ENCODE measurements at places on chromosomes 6 and 20.

DNA sequence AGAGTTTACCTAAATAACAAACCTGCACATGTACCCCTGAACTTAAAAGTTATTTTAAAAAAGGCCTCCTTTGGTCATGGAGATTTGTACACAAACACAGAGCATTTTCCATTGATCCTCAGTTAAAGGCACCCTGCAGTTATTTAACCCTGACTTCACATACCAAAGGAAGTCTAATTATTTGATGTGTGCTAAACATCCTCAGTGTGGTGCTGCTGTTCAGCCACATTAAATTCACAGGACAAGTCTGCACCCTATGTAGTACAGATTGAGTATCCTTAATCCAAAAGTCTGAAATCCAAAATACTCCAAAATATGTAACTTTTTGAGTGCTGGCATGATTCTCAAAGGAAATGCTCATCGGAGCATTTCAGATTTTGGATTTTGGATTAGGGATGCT is 21.4 kb downstream of the KCNQ5 start:
- DNase-seq = no peak

DNA sequence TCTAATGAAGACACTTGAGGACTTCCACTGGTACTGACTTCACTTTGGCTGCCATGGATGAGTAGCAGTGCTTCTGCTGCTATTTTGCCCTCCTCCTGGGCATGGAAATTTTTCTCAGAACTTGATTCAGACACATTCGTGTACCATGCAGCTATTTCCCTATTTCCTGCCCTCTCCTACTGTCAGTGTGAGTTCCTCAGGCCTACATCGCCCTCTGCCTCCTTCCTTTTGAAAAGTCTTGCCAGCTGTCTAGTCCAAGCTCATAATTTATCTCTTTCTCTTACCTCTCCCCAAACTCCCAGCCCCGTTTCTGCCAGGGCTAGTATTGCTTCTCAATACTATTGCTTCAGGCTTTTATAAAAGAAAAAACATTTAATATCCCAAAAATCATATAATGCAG is 470.2 kb downstream of the ADGRB3 start:
- no peak for DNase-seq

GRCh38 chr20:49685161-49685601 is 28.5 kb downstream of the B4GALT5 start:
- no peak for DNase-seq

DNA sequence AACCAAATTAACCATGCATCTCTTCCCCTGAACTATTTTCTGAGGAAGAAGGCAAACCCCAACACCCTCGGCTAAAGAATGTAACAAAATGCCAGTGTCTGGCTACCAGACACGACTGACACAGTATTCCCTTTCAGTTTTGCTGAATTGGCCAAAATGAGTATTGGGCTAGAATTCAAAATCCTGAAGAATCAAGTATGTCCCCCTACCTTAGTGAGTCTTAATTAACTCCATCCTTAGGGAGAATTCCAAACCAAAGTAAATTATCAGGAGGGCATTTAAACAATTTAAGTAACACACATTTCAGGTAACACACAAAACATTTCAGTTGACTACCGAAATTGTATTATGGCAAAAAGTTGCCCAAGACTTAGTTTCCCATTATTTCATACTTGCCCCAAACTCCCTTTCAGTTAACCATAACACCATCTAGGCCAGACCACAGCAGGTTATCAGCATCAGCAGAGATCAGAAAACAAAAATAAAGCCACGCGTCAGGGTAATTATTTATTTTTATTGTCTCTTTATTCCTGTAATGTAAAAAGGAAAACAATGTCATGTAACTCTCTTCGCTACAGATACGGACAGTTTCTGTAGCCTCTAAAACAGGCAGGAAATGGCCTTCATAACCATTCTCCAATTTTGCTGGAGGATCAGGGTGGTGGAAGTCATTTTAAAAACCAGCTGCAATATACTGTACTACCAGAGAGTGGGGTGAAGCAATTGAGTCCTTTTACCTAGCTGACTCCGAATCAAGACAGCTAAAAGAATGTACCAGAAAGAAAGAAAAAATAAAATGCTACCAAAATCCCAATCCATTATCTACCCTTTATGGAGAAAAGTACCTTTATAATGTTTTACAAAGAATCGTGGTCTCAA is 1.9 kb downstream of the SNX5 start:
- peak; percentile 65 for DNase-seq

- no peak for DNase-seq
Observed at GRCh38 chr20:31516651-31517050, 2.4 kb downstream of the HM13 start.

Measured in RPMI8226 (cell line).